Activated CD4-positive, alpha-beta T cell treated with anti-CD3 and anti-CD28 coated beads, Interleukin-2, amount 50 U/mL, for 1 hour (primary cell): ENCODE measurements at places on chromosomes 11 and 22.
A peak's percentile ranks its signal among the peaks of the same experiment; 100 is the strongest.

DNA sequence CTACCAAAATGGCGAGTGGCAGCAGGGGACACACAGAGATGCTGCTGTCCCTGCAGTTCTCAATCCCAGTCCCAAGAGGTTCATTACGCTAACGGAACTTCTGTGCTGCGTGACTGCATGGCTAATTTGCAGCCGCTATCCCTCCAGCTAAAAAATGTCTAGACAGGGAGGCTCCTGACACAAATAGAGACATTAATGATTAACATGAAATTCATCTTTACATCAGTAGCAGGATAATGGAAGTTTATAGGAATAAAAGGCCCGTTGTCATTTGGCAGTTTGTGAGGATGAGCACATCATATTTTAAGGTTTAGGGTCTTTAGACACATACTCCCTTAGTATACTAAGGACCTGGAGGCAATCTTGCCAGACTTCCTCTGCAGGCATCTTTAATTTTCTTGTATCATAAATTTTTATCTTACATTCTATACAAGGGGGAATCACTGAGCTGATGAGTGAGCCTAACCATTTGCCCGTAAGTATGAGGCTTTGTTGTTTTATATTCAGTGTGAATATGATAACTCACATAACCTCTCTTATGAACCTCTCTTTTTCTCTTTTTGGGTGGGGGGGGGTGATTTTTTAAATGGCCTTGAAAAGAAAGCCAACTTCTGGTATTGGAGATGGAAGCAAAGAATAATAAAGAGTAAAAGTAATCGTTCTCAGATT is 99.8 kb upstream of the OR9G4 start:
- no peak for DNase-seq

DNA sequence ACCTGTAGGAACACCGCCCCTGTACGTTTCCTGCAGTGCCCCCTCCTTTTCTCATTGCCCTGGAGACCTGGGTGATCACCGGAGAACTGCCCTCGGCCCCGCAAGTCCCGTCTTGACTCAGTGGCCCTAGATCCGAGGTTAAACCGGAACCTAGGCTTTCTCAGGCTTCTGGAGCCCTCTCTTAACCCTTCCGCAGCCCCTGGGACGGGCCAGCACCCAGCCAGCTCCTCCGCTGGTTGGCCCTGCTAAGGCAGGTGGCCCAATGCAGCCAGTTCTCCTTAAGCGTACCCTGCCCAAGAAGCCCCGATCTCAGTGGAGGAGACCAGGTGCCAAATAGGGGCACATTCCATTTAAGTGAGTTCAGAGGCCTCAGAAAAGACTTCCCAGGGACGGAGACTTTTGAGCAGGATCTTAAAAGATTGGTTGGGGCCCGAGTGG is 776 bp downstream of the NLRX1 start:
- peak; percentile 16 for DNase-seq

- no peak for DNase-seq
Measured at GRCh38 chr11:34613015-34613414, 7.9 kb upstream of the EHF start.

DNA sequence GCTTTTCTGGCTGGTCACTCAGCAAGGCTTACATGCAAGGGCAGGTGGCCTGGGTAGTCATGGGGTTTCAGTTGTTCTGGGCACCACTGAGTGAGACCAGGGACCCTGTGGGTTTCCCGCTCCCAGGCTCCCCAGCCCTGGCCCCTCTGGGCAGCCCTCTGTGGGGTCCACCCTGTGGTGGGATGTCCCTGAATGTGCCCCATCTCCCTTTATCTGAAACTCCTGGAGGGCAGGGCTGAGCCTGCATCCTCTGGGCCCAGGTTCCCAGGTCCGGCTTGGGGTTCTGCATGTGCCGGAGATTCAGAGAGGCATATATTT is 1041.0 kb downstream of the BRD1 start:
- no peak for DNase-seq

GRCh38 chr22:35978889-35979288 is 49.7 kb downstream of the RBFOX2 start:
- no peak for DNase-seq

DNA sequence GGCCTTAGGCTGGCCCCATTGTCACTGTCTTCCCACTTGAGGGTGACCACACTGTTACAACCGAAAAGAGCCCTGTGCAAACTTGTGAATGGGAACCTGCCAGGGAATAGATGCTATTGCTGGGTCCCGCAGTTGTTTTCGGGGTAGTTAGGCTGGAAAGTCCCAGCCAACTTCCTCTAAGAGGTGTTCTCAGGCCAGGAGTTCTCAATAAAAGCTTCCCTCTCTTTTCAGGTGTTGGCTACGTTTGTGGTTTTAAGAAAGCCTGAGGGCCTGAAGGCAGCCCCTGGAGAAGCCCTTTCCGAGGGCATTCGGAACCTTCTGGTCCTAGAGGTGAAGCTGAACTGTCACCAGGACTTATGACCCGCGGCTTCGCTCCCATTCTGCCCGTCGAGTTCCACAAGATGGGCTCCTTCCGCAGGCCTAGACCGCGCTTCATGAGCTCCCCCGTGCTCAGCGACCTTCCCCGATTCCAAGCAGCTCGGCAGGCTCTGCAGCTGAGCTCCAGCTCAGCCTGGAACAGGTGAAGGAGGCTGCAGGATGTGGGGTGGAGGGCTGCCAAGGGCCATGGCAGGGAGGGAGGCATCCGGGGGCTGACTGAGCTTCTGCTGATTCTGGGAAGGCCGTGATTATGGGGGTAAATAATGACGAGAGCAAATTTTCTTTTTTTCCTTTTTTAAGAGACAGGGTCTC is 104.8 kb downstream of the PRR5L start:
- DNase-seq, result no peak

- no peak for DNase-seq
Measured at GRCh38 chr11:19173964-19174638, 27.7 kb downstream of the CSRP3 start.

GRCh38 chr11:117064275-117064674 is 34.0 kb downstream of the SIK3 start:
- DNase-seq, result no peak

DNA sequence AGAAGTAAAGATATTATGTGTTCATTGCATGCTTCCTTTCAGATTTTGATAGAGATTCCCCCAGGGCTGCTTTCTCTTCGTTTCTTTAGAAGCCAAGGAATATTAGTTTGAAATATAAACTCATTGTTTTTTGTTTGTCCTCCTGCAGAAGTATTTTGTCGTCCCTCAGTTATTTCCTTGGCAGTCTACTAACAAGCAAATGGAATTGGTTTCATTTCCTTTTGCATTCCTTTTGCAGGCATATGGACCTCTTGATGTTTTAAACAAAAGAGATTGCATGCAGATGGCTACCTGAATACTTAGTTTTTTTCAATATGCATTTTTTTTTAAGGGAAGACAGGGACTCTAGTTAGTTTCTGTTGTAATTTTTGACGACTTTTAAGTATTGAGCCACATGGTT is 62.2 kb downstream of the BCL2L13 start:
- DNase-seq, result no peak

DNA sequence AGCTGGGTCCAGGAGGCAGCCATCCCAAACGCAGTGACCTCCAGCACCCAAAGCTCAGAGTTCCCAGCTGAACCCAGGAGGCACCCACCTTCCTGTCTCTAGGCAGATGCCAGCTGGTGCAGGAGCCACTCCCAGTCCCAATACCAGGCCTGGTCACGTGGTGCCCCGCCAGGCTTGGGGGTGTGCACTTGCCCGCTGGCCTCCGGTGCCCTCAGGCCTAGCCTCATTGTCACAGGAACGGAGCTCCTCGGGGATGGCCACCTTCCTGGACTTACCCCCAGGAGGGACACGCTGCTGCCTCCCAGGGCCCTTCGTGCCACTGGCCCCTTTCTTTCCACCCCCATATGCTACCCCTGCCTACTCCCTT is 4.6 kb downstream of the BID start:
- no peak for DNase-seq

GRCh38 chr22:26172389-26172990 is 3.2 kb downstream of the SEZ6L start:
- peak; percentile 1 for DNase-seq

- DNase-seq, result no peak
Measured at GRCh38 chr11:15107730-15108515, 6.8 kb upstream of the INSC start.

- no peak for DNase-seq
Measured at GRCh38 chr11:21552911-21553310, 640.0 kb upstream of the ANO5 start.

GRCh38 chr11:14150878-14151277 is 188.4 kb downstream of the SPON1 start:
- DNase-seq, result no peak

DNA sequence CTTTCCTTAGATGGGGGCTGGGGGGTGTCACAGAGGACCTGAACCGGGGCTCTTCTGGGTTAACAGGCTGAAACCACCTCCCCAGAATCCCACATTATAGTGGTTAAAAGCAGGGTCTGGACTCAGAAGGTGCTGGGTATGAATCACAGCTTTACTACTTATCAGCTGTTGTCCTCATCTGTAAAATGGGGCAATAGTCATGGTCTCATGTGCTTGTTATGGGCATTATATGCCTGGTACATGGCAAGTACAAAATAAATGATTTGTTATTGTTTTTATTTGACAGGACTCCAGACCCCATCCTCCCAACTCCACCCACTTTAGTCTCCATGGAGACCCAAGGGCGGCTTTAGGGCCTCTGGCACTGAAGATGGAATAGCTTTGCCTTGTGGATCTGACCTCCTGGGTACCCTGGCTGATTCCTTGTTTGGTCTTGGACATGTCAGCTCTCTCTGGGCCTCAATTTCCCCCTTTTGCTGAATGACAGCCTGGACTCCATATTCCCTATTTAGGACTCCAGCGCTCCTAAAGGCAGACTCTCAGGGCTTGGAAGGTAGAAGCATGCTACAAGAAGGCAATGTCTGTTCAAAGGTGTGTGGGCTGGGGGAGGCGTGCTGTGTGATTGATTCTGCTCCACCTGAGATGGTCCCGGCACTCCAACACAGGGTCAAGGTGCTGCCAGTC is 812 bp upstream of the SMTN start:
- DNase-seq, result no peak
